Tibial artery (tissue), 4 donors: ENCODE measurements at places on chromosomes 11 and 22.
A peak's percentile ranks its signal among the peaks of the same experiment; 100 is the strongest.

DNA sequence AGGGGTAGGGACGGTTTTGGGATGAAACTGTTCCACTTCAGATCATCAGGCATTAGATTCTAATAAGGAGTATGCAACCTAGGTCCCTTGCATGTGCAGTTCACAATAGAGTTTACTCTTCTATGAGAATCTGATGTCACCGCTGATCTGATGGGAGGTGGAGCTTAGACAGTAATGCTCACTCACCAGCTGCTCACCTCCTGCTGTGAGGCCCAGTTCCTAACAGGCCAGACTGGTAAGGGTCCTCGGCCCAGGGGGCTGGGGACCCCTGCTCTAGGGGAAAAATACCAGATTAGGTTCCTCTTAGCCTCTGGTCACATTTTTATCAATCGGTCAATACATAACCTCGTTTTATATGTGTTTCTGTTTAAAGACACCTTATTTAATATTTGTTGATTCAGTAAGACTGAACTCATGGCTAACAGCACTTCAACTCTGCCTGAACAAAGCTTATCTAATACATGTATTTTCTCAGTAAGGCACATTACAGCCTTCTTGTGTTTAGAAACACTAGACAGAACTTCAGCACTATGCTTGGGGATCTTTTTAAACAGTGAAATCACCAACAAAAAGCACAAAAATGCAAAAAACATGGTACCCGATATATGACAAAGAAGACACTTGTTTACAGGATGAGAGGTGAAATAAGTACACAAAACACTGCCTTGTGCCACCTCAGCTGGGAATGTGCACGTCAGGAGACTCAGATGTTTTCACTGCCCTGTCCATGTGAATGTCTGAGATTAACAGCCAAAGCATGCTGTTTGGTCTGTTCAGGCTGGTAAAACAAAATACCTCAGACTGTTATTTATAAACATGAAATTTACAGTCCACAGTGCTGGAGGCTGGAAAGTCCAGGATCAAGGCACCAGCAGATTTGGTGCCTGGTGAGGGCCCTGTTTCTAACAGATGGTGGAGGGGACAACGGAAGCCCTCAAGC is 107.5 kb downstream of the USP35 start:
- DNase-seq = no peak

GRCh38 chr22:50719814-50720300 is 18.1 kb upstream of the ACR start:
- DNase-seq = no peak

GRCh38 chr11:113396690-113397089 is 9.1 kb downstream of the ANKK1 start:
- peak; percentile 15 for DNase-seq

DNA sequence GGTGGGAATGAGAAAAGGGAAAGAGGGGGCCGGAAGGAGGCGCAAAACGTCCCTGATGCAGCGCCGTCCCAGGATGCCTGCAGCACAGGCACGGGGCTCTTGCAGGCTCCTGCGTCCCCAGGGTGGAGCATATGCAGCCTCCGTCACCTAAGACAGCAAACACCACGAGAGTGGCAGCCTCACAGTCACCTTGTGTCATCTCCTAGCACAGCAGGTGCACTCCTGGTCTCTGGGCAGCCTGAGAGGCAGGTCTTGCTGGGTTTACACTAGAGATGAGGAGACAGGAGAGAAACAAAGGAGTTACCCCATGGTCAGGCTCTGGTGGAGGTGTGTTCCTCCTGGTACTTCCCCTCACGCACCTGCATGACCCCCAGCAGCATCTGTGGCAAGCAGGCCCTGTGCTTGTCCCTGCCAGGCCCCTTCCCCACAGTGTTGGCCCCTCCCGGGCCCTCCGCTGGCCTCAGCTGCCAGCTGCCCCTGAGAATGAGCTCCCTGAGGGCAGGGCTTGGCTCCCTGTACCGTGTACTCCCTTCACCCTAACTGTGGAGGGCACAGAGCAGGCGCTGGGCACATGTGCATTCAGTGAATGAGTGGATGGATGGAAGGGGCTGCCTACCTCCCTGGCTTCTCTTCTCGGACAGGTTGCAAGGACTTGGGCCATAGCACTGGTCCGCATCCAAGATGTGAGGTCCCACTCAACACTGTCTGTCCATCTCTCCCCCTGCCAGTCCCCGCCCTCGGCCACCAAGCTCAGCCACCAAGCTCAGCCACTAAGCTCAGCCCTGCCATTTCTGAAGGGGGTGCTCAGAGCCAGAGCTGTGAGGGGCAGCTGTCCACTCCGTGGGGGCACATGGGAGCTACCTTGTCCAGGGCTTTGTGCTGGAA is 988.6 kb downstream of the BRD1 start:
- peak; percentile 51 for DNase-seq

DNA sequence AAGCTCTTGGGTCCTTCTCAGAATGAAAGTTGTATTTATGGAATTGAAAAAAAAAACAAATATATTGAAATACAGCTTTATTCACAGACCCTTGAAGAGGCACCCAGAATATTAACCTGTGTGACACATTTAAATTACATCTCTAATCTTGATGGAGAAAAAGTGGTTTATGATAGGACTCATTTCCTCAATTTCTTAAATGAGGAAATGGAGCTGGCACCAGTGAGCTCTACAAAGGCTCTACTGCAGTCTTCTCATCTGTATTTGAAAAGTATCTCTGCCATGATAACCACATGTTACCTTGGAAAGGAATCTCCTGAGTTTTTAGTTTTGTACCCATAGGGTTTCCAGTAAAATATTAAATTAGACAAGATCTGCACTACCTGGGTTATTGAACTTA is 186.5 kb downstream of the HIPK3 start:
- DNase-seq = no peak

DNA sequence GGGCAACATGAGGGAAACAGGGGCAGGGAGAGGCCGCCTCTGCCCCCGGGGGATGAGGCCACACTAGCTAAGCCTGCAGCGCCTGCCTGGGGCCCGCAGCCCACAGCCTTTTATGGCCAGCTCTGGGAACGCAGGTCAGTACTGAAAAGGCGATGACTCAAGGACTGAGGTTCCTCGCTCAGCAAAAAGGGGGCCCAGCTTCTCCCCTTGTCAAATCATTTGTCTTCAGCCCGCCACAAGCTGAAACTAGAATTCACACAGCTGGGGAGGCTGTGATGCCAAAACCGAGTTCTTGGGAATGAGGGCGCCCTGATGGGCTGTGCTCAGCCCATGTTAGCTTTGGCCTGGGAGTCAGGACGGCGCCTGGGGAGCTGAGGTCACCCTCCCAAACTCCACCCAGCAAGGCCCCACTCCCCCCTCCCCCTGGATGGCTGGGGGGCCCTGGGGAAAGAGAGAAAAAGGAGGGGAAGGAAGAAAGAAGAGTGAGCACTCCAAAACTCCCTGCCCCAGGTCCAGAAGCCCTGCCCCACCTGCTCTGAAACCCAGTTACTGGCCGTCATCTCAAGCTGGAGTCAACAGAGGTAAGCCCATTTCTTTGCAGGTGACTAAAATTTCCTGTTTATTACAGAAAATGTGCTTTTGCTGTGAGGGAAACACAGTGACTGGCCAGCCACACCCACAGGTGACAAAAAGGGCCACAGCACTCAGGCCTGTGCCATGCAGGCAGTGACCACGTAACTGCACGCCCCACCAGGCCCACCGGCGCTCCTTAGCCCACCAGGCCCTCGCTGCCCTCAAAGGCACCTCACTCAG is 13.7 kb downstream of the EHD1 start:
- DNase-seq = peak; percentile 87

- no peak for DNase-seq
These were observed 47.2 kb downstream of the LRFN4 start for GRCh38 chr11:66904055-66904454.

GRCh38 chr22:37284805-37285355 is 2.6 kb downstream of the CYTH4 start:
- DNase-seq = peak; percentile 79

GRCh38 chr22:45969414-45969799 is 7.6 kb downstream of the WNT7B start:
- no peak for DNase-seq

GRCh38 chr11:73156686-73157085 is 14.6 kb upstream of the FCHSD2 start:
- DNase-seq = peak; percentile 11

- no peak for DNase-seq
These were observed 30.5 kb upstream of the CYP2D6 start for GRCh38 chr22:42160830-42161696.

DNA sequence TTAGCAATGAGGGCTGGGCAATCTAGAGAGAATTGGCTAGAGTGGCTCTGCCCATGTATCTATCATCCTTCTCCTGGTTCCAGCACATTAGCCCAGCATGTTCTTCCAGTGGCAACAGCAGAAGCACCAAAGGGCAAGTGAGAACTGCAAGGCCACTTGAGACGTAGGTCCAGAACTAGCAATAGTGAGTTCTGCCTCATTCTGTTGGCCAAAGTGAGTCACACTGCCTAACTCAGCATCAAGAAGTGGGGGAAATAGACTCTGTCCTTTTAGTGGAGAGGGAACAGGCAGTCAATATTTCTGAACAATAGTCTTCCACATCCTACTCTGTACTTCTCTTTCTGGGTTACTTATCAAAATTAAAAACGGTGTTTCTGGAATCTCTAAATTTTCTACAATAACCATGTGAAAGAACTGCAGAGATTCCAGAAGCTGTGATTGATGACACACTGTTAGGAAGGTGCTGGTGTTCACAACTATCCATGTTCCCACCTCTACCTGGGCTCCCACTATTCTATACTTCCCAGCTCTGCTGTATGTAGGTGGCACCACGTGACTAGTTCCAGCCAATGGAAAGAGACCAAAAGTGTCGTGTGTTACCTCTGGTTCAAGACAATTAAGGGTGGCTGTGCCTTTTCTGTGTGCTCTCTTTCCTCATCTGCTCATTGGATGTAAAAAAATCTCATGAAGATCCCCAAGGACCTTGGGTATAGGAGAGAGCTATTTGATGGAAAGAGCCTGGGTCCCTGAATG is 23.4 kb upstream of the GRK3 start:
- no peak for DNase-seq

DNA sequence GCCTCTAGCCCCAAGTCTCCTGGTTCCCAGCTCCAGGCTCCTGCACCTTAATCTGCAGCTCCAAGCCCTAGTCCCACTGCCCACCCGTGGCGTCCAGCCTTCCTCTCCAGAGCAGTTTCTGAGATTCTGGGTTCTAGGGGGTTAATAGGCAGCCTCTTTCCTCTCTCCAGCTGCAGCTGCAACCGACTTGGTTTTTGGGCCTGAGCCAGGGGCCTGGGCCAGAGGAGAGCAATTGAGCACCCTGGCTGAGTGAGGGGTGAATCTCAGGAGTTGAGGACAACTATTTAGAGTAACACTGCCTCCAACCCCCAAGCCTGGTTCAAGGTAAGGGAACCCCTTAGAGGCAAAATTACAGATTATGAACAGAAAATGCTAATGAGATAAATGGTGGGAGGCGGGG is 9.0 kb upstream of the CHRM1 start:
- DNase-seq = no peak

DNA sequence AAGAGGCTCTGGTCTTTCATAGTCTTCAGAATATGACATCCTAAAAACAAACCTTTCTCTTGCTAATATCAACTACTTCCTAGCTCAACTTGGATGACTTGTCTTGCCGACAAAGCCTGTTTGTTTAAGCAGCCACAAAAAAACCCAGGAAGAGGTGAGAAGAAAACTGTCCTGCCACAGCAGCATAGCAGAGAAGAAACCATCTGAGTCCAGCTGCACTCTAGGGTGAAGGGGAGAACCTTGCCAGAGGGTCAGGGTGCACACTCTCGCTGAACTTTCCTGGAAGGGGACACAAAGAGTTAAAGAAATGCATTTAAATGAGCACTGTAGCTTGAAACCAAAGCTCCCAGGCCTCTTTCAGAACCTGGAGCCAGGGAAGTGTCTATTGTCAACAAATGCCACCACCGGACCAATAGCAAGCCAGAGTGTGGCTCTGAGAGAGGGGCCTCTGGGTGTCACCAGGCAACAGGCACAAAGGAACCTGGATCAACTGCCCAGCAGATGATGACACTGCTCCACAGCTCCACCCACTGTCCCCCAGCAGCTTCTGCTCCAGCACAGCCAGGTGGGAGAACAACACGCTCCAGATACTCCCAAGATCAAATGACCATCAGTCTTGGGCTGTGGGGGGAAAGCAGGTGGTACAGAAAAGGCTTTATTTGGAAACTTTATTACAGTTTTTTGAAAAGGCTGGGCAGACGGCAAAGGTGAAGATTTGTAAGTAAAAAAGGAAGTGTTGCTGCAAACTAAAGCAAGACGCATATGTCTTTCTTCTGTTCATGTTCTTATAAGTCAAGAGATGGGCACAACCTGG is 105.7 kb downstream of the RASSF10 start:
- DNase-seq = no peak

- no peak for DNase-seq
These were observed 37.7 kb upstream of the CCND1 start for GRCh38 chr11:69603111-69603836.

DNA sequence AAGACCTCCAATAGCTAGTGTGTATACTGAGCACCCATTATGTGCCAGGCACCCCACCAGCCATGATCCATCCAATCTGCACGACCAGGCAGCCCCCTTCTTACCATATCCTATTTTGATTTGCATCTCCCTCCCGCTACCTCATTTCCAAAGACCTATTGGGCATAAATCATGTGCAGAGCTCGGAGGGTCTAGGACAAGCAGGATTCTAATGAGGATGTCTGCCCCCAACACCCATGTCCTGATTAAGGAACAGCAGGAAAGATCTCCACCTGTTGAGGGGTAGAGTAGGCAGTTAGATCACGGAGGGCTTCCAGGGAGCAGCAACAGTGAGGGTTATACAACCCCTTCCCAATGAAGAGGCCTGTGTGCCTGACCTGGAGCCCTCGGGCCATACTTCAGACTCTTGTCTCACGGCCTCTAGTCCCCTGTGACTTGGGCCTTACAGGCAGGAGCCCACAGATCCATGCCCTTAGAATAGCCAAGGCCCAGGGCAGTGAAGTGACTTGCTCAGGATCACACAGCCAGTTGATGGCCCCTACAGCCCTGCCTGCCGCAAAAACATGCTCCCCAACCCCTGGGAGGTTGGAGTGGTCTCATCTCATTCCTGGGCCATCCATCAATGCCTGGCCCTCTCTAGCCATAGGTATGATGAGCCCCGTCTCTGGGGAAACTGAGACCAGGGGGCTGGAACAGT is 3.5 kb downstream of the RAB3IL1 start:
- DNase-seq = peak; percentile 19

DNA sequence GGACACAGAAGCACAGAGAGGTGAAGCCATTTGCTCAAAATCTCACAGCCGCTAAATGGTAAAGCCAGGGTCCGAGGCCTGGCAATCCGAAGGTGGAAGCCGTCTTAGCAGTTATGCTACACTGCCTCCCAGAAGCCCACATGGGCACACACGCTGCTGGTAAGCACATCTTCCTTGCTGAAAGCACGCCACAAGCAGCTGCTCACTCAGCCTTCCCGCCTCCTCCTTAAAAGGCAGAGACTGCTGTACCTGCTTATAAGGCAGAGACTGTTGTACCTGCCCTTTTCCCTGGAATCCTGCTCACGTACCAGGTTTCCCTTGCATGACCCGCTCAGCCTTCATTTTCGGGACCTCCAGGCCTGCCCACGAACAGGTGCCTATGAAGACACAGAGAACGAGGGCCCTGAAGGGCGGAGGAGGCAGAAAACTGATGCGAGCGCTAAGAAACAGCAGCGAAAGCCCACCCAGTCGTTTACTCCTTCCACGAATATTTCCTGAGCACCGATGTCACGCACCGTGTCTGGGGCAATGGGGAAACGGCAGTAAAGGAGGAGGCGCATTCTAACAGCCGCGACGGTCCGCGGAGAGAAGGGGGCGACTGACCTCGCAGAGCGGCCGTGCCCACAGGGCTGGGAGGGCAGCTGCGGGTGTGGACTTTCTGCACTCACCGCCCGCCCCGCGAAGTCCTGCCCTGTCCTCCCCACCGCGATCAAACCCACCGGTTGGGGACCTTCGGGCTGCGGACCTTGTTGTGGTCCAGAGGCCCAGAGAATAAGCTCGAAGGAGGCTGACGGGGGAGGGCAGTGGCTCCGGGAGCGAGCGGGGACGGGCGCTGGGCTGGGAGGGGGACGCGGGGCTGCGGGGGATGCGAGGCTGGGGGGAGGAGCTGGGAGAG is 13.0 kb downstream of the SPATA19 start:
- no peak for DNase-seq
